ENCODE measurements at places on chromosomes 16 and 17. TPM values are rescaled to one million over a fixed set of nuclear protein-coding genes. Genes with fewer than 3 reads are reported as not detected.

DNA sequence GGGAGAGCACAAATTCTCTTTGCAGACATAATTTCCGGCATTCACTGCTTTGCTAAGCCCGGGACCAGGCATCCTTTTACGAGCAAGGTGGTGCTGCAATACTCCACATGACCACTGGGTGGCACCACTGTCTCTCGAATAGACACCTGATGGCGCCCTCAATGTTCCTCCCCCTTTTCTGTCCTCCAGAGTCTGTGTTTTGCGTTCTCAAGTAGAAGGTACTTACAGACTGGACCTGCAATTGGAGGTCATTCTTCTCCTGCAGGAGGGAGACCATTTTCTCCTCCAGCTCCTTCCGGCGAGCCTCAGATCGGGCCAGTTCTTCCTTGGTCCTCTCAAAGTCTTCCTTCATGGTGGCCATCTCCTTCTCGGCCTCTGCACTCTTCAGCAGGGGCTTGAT, 45.2 kb downstream of the MYH13 start:
- peak; percentile 75 for DNase-seq

The MNT gene
- 38.4 TPM for total RNA-seq

DNA sequence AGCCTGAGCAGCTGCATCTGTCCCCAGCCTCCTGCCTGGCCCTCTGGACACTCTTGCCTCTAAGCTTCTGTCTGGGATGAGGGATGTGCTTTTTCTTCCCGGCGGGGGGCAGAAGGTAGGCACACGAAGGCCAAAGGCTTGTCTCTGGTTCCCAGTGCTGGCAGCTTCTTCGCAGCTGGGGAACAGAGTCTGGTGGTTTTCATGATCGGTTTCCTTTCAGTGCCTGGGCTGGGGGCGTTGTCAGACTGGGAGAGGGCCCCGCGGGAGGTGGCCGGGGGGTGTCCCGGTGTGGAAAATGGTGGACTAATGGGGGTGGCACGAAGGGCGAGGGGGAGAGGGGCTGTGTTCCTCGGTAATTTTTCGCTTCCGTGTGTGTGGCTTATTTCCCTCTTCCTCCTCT, 988 bp downstream of the RAP1GAP2 start:
- no peak for DNase-seq

DNA sequence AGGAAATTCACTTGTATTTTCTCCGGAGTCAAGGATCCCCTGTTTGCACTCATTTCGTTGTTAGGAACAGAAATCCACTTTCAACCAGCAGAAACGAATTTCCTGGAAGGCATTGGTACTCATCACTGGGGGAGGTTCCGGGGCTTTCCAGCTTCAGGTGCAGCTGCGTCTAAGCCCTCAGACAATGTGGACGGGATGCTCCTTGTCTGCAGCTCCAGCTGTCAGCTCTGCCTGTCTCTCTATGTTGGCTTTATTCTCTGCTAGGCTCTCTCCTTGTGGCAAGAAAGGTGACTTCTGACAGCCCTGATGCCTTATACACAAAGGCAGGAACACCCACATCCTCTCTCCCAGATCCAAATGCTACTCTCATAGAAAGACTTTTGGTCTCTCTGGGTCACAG, 183.9 kb upstream of the HSBP1 start:
- DNase-seq = no peak

DNA sequence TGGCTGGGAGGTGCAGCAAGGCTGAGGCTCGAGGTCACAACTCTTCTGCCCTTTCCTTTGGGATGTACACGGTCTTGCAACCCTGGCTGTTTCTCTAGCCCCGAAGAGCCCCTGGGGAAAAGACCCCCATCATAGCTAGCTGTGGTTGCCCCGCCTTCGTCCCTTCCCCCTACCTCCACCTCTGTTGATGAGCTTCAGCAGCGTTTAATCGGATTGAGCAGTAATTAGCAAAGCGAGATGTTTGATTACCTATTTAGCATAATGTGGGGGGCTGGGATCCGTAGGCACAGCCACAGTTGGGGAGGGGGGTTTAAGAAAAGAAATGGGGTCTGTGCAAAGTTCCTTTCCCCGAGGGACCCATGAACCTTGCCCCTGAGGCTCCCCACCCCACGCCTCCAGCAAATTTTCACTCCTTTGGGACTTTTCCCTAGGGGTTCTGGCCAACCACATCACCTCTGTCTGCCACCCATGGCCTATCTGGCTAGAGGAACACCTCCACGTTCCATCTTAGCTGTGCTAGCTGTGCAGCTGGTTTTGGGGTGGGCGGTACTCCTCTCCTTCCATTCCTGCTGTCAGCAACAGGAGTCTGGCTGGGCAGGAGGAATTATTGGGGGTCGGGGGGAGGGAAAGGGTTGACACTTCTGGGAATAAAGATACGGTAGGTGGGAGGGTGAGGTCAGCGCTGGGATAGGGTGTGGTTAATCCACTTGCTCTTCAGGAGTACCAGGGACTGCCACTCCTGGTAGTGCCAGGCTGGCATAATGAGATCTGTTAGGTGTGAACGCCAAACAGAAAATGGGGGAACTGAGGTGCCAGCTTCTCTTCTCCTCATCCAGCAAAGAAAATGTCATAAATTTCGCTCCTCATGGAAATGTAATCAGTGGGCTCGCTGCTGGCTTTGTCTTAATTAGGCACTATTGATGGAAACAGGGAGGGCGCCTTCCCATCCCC, 1.3 kb upstream of the DNAH2 start:
- DNase-seq = peak; percentile 59

DNA sequence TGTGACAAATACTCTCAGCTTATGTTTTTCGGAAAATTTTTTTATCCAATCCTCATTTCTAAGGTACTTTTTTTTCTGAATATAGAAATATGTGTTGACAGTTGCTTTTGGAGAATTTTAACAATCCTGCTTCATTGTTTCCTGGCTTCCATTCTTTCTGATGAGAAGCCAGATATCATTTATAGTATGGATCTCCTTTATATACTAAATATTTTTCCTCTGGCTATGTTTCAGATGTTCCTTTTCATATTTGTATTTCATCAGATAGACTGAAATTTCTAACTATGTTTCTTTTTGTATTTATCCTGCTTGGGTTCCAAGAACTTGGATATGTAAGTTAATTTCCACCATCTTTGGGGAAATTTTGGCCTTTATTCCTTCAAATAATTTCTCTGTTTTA, 138.9 kb upstream of the CDH11 start:
- DNase-seq = no peak

Measured in stomach (tissue), 19 donors.